RPMI8226 (cell line): ENCODE measurements at places on chromosomes 7 and 10.
A peak's percentile ranks its signal among the peaks of the same experiment; 100 is the strongest.

GRCh38 chr10:6494936-6495592 is 85.0 kb downstream of the PRKCQ start:
- peak; percentile 40 for DNase-seq

- no peak for DNase-seq
Observed at GRCh38 chr10:7412928-7413282, 2.1 kb upstream of the SFMBT2 start.

DNA sequence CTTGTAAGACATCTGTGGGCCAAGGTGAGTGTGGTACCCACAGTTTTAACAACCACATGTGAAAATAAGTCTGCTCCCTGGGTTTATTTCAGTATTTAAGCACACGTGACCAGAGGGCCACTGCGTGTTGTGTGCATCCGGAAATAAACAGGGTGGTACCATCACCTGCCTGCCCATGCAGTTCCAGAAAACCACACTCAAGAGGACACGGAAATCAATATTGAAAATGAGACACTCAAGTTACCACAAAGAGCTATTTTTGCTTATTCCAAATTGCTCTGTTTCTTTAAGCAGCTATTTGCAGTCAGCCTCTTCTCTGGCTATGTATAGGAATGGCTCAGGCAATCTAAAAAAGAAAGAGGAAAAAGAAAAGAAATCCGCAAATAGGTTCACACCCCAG is 71.8 kb upstream of the LOXL4 start:
- peak; percentile 58 for DNase-seq

DNA sequence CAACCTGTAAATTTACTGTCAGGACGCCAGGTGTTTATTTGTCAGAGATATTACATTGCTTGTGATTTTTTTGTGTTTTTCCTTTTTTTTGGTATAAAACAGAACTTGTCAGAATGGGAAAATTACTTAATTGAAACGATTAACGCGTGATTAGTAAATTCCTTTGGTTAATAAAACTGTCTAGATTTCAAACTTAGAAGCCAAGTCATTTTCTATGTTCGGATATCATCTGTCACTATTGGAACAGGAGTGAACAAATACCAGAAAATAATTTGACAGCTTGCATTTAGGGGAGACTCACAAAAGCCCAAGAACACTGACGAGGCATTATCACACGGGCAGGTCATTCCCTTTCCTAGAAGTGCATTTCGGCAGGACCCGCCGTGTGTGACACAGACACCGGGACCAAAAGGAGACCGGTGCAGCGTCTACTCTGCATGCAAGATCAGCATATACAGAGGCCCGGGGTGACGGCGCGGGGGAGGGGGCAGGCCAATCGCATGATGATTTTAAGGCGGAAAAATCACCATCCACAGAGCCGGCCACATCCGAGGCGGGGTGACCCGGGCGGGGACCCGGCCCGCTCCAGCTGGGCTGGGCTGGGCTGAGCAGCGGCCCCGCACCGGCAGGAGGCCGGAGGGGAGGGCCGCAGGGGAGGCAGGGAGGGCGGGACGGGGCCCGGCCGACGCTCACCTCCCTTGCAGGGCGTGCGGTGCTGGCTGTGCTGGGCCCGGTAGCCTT is 841 bp downstream of the GLUD1 start:
- DNase-seq = peak; percentile 74

GRCh38 chr7:8491544-8492489 is 58.4 kb downstream of the NXPH1 start:
- DNase-seq = no peak

DNA sequence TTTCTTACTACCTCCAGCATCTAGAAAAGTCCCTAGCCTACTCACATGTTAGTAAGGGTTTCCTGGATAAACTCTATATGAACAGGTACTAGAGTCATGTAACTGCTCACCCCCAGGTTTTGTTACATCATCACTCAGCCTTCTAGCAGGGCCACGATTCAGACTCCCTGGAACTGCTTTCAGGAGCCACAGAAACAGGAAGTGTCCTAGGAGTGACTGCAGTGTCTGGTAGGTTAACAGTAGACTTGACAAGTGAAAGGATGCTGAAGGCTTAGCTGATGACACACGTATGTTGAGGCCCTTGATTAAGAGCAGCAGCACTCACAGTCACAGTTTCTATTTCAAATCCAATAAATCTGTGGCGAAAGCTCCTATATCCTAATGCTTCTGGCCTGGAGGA is 101.2 kb downstream of the DNMBP start:
- no peak for DNase-seq

GRCh38 chr7:30470771-30471170 is 7.8 kb downstream of the NOD1 start:
- no peak for DNase-seq

- DNase-seq = no peak
Observed at GRCh38 chr10:7493996-7494395, 83.2 kb upstream of the SFMBT2 start.

- no peak for DNase-seq
Observed at GRCh38 chr10:111392910-111393309, 316.1 kb downstream of the ADRA2A start.

DNA sequence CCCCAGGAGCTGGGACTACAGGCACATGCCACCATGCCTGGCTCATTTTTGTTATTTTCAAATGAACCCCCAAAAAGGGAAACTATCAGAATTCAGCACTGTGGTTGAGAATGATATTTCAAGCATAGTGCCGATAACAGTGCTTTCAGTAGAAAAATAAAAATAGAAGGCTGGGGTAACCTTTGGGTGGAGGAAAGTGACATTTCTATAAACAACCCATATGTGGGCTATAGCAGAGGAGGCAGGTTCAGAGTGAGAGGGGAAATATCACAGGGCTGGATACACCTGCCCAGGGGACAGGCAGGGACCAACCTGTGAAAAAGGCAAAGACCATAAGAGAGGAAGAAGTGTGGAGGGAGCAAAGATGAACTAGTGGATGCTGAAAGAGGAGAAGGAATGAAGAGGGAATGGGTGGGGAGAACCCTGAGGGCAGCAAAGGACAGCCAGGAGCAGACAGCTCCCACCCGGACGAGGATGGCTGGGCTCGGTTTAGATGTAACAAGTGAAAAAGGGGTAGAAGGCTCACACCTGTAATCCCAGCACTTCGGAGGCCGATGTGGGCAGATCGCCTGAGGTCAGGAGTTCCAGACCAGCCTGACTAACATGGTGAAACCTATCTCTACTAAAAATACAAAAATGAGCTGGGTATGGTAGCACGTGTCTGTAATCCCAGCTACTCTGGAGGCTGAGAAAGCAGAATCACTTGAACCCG is 56.5 kb downstream of the MAP3K8 start:
- no peak for DNase-seq

- no peak for DNase-seq
Observed at GRCh38 chr7:145633513-145633912, 483.1 kb upstream of the CNTNAP2 start.

GRCh38 chr7:20447021-20447650 is 116.4 kb downstream of the ITGB8 start:
- no peak for DNase-seq

DNA sequence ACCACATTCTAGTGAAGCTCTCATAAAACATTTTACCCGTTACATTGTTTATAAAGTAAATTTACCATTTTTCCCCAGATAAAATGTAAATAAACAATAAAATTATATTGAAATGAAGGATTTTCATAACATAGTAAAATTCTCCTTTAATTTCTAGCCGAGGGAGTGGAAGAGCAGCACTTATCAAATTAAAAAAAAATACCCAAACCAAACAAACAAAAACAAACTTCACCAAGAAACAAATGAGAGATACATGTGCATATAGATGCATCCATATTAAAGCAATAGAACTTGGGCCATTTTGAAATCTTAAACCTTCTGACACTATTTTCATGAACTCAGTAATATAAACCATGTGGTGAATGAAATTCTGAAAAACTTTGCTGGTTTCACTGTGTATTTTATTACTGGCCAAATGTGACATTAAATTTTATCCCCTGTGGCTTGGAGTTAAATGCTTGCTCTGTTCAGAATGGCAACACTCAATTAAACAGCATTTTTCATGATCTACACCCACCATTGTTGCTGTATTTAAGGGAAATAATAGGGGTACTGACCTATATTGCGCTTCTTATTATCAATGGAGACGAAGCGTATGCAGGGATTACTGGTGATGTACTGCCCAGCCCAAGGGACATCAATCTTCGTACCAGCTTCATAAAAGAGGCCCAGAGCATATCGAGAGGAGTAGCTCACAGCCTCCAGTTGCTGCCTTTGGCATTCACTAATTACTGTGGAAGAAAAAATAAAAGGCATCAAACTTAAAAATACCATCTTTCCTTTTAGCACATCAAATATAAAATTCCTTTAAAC is 220.9 kb downstream of the RNLS start:
- DNase-seq = no peak

GRCh38 chr10:77034240-77034639 is 603.4 kb downstream of the KCNMA1 start:
- no peak for DNase-seq

DNA sequence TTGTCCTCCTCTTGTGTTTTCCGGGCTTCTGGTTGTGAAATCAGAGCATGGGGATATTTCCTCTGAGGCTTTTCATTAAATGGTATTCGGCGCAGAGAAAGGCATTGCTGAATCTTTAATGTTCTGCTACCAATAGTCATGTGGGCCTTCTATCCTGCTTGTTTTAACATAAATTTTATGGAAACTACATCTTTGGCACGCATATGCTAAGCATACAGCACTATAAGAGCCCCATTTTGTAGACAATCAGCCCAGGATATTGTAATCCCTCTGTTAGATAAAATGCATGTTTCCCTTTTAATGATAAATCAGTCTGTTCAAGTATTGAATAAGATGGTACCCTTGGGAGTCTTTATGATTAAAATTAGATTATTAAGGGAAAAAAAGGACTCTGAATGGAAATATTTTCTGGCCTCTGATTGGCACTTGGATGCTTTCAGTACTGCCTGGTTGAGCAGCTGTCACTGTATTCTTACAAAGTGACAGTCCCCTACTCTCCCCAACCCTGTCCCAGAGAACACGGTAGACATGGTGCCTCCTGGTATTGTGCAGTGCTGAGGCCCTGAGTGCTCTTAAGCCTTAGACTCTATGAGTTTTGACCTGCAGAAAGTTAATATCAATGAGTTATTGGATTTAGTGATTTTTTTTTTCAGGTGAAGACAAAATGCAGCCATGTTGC is 256.3 kb downstream of the POU6F2 start:
- no peak for DNase-seq

DNA sequence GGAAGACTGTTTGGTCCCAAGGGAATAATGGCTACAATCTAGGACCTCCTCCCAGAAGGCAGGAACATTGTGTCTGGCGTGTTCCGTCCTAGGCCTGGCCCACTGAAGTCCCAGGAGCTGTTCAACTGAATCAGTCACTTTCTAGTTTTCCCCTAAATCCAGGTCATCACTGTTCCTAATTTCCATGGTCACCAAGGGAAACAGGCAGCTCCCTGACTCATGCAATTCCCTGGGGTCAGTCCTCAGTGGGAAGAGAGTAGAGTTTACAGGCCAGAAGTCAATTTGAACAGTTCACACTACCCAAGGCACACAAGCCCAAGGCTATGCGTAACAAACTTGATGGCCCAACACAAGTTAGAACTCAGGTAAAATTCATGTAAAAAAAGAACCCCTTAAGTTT is 44.0 kb downstream of the CREB3L2 start:
- DNase-seq = no peak

GRCh38 chr10:47040681-47041080 is 129.5 kb downstream of the PTPN20 start:
- no peak for DNase-seq

GRCh38 chr7:65749518-65749917 is 123.4 kb upstream of the VKORC1L1 start:
- DNase-seq = no peak

- DNase-seq = no peak
Observed at GRCh38 chr7:112505495-112505894, 24.7 kb downstream of the LSMEM1 start.

DNA sequence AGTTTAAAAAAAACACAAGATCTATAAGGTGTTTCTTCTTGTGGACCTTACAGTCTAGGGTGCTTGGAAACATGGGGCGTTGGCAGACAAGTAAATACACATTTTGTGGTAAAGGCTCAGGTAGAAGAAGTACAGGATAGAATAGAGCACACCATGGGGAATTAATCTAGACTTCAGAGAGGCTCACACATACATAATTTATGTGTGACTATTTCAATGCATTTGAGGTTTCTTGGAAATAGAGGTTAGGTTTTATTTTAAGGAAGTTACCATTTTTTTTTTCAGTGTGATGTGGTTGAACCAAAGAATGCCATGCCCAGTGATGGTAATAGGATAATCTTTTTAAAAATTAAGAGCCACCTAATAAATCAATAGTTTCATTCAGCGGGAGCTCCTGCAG is 12.8 kb downstream of the CFTR start:
- DNase-seq = no peak

DNA sequence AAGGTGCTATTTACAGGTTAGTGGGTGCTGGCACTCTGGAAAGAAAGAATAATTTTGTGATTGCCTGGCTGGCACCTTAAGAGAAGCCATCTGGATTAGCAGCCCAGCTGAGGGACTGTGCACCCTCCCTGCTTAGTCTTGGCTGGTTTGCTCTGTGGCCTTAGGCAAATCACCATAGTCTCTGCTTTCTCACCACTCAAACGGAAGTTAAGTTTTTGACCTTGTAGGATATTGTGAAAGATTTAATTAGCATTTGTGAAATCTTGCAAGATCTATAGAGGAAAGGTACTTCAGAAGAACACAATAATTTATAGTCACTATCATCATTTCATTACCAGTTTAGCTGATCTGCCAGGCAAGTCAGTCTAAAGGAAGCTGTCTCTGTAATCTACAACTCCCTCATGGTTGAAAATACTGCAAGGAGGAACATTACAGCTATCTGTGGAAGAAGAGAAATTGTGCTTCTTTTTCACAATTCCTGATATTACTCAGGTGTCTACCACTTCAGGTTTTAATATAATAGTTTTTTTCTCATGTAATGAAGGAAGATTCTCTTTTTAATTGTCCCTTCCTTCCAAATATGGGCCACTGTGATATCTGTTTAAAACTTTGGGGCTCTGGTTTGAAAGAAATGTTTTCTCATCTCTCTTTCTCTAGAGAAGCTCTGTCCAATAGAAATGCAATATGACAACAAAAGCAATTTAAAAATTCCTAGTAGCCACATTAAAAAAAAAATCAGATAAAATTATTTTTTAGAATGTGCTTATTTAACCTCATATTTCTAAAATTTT is 219.6 kb downstream of the PTEN start:
- no peak for DNase-seq

- no peak for DNase-seq
Observed at GRCh38 chr10:98536551-98536950, 89.8 kb upstream of the HPS1 start.

DNA sequence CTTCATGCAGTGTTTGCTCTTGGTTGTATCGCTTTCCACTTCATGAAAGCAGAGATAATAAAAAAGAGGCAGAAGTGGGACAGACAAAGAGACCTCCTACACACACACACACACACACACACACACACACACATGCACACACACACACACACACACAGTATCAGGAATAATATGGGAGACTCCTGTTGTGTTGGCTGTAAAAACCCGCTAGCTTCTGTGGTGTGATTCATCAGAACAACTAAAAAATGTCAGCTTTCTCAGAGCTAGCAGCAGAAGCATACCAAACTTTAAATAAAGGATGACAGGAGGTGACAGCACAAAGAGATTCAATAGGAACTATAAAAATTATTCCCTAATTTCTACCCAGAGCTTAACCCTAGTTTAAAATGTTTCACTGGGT is 148.2 kb upstream of the LRRTM3 start:
- no peak for DNase-seq
